ENCODE measurements at places on chromosomes 16 and 17.

GRCh38 chr17:76534831-76535732, 2.4 kb downstream of the CYGB start:
- no peak for DNase-seq

DNA sequence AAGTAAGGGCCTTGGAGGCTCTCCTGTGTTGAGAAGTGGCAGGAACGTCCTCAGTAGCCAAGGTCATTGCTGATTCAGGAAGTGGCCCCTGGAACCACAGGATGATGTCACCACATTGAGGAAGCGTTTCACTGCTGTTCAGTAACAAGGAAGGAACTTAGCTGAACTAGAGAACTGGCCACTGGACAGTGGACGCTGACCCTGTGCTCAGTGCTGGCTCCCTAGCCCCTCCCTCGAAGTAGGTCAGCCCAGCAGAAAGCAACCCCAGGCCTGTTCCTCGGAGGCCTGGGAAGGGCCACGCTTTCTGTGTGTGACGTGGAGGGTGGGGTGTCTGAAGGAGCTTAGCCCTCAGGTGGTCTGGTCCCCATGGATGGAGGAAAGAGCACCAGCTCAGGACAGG, 58.3 kb downstream of the B9D1 start:
- no peak for DNase-seq

DNA sequence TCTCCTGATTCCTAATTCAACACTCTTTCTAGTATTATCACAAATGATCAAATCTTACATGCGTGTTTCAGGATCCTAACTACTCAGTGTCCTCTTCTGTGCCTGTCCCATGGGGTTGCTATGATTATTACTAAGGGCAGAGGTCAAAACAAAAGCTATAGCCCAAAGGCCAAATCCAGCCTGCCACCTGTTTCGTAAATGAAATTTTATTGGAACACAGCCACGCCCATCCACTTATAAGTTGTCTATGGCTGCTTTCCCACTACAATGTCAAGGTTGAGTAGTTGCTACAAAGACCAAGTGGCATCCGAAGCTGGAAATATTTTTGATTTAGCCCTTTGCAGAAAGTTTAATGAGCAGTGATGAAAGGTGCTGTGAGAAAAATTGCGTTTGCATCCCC, 336.6 kb downstream of the TMEM114 start:
- DNase-seq: no peak

- DNase-seq: no peak
Observed at GRCh38 chr17:32386844-32387243, 36.9 kb downstream of the ZNF207 start.

DNA sequence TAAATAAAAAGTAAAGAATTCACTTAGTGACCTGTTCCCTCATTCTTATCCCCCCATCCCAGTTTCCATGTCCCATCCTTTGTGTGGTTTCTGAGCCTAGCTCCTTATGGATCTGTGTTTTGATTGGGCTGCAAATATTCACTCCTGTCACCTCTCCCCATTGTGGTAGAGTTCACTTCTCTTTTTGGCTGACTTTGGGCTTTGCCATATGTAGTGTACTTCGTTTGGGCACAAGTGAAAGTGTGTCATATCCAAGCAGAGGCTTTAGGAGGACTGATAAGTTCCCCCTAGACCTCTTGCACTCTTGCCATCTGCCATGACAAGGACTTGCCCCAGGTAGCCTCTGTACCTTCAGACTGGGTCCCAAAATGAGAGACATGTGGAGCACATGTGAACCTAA, 13.0 kb upstream of the DHRS7B start:
- DNase-seq: no peak

DNA sequence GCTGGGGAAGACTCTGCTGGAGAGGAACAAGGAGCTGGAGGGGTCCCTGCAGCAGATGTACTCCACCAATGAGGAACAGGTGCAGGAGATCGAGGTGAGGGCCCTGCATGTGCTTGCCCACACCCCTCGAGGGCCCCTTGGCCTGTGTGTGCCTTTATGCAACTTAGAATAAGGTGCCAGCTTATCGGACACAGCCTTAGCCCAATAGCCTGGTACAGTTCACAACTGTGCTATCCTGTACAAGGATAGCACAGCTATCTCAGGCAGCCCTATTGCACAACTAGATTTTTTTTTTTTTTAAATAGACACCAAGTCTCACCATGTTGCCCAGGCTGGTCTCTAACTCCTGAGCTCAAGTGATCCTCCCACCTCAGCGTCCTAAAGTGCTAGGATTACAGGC, 12.1 kb downstream of the CDR2L start:
- DNase-seq: no peak

GRCh38 chr16:10624527-10624926, 44.1 kb upstream of the EMP2 start:
- no peak for DNase-seq

- no peak for DNase-seq
Observed at GRCh38 chr17:7215136-7215638, 4.4 kb downstream of the DLG4 start.

DNA sequence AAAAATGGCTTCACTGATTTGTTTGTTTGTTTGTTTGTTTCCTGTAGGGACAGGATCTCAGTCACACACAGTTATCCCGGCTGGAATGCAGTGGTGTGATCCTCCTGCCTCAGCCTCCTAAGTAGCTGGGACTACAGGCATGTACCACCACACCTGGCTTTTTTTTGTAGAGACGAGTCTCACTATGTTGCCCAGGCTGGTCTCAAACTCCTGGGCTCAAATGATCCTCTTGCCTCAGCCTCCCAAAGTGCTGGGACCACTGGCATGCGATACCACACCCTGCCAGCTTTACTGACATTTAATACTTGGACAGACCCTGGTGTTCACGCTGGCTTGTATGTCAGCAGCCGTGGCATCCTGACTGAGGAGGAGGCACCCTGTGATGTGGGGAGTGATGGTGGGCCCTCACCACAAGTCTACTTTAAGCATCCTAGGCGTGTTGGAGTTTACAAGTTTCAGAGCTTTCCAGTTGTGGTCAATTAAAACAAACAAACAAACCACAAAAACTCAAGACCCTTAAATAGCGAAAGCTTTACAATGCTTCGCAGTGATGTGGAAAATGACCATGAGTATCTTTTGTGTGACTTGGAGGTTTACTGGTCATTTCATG, 5.1 kb downstream of the ABCA3 start:
- no peak for DNase-seq

GRCh38 chr16:81514041-81514559, 69.5 kb downstream of the CMIP start:
- DNase-seq: no peak

DNA sequence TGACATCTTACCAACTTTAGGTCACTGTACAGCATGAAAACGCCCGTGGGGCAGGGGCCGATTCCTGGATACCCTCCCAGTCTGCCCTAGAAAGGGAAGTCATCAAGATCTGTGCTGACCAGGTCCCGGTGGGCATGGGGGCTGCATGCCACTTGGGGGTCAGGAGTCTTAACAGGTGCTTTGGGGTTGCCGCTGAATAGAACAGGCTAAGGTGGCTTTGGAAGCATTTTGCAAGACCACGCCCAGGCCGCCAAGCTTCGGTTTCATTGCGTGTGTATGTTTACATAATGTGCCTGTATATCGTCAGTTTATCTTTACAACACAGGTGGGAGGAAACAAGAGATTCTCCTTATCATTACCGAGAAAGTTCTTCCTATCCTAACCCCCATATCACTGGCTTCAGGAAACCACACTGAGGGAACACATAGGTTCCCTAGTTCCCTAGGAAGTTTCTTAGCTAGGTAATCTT, 13.3 kb upstream of the USP36 start:
- no peak for DNase-seq

DNA sequence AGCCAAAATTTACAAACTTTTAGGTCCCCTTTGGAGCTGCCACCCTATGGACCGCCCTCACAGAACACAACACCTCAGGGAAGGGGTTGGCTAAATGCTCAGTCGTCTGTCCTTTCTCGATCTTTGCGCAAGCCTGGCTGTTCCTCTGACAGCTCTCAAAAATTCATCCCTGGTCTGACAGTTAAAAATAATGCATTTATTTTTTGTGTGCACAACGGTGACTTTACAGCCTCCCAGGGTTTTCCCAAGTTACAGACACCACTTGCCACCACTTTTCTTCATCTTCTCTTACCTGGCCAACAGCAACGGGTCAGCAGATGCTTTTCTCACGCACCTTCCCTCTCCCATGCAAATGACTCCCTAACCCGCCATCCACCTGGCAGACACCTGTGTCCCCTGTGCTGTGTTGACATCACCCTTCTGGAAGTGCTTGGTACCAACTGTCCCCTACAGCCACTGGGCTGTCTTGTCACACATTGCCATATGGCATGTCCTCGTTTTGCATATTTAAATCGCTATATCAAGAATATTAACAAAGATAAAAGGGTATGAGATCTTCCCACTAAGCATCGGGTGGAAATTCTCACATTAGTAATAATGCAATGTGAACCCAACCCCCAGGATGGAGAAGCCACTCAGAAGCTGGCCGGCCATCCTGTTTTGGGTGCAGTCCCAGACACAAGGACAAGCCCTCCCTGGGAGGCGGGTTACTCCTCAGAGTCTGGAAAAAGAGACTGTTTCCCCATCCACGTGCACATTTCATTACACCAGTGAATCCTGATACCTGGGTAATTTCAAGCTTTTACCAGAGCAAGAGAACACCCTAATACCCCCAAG, 187.0 kb downstream of the ZFHX3 start:
- no peak for DNase-seq

- DNase-seq: no peak
Observed at GRCh38 chr16:82684256-82684655, 57.5 kb downstream of the CDH13 start.

- no peak for DNase-seq
Observed at GRCh38 chr17:45929344-45929743, 35.0 kb downstream of the MAPT start.

DNA sequence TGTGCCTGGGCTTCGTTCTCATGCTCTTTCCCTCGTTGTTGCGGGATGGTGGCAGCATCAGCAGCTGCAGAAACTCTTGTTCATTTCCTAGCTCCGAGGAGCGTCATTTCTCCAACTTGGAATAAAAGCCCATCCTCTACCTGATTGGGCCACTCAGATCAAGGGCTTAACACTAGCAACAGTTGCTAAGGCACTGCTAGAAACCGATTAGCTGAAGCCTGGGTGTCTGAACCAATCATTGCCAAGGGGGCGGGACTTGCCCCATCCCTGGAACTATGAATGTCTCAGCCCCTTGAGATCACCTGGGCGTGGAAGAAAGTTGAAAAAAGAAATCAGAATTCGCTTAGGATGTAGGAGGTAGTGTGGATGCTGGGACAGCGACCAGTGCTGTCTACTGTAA, 145.3 kb downstream of the FOXL1 start:
- DNase-seq: no peak

- DNase-seq: no peak
Observed at GRCh38 chr16:87957296-87958094, 6.3 kb downstream of the BANP start.

- DNase-seq: no peak
Observed at GRCh38 chr17:80655608-80656007, 111.0 kb downstream of the RPTOR start.

DNA sequence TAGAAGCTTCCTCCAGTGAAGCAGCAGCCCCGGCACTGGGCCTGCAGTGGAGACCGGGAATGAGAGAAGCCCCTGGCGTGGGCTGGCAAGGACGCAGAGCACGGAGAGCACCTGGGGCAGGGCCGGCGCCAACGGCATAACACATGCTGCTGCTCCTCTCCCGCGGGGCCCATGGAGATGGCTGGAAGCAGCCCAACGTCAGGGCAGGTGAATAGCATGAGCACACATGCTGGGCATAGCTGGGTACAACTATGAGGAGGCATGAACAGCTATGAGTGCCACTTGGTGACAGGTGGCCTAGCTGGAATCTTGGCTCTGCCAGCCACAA, 46.4 kb downstream of the IRF8 start:
- DNase-seq: no peak
